Effector memory CD4-positive, alpha-beta T cell (primary cell): ENCODE measurements at places on chromosomes 4 and X.

DNA sequence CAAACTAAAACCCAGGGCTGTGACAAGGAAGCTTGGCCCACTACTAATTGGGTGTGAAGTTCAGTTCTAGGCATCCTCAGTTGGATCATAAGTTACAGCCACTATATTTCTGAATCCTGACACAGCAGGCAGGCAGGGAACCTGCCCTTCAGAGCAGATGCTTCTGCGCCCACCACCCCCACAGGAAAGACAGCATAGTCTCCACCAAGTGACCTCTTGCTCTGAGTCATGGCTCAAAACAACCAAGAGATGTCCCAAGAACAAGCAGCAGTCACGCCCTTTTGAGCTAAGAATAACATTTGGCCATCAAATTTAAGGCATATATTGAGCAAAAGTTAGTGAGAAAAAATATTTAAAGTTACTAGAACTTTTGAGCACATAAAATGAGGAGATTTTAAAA is 170.7 kb upstream of the SMARCAD1 start:
- DNase-seq, result no peak

- DNase-seq, result no peak
These were observed 52.9 kb upstream of the HPF1 start for GRCh38 chr4:169810325-169811323.

DNA sequence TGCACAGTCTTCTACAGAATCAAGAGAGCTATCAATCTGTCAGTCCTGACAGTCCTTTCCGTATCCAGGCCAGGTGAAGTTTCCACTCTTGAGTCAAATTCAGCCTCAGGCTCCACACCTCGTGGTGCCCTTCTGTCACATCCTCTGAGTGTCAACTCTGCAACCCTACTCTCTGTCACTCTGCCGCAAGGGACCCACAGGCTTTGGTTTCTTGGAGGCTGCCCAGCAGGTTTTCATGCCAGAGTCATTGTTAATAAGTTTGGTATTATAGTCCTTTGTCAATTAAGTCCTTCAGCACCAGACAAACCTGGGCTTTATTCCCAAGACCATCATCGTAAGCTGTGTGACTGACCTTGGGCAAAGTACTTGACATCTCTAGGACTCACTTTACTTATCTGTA is 83.4 kb upstream of the KLHL13 start:
- no peak for DNase-seq

- no peak for DNase-seq
These were observed 407.3 kb downstream of the PCDH18 start for GRCh38 chr4:137125011-137125410.

DNA sequence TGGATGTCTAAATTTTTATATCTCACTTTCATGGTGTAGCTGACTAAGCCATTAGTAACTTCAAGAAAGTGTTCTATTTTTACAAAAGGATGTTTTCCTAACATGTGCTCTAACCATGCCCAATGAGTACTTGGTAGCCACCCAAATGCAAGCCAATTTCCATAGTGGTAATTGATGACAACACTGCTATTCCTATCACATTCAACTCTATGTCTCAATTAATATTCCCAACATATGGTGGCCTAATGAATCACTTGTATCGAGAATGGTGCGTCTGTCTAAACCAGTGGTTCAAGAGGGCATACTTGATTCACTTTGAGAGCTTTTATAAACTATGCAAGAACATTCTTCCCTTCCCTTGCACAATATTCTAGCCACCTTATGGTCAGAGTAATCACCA is 112.9 kb upstream of the GPRIN3 start:
- no peak for DNase-seq

DNA sequence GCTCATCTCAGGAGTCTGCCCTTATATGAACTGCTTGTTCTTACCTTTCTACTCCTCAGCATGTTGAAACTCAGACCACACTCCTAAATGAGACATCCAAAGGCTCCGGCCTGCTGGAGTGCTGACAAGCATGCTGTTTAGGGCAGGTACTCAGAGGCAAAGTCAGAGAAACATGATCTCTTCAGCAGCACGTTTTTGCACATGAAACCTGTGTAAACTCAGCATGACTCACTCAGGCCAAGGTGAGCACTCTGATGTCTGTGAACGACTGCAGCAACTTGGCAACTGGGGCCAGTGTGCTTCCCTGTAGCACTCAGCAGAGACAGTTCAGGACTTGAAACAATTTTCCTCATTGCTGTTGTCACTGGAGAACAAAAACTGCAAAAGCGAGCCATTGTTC is 109.6 kb downstream of the PACRGL start:
- no peak for DNase-seq

GRCh38 chr4:165874072-165874790 is 1.2 kb downstream of the TLL1 start:
- DNase-seq, result no peak

GRCh38 chrX:50762578-50762977 is 51.4 kb downstream of the SHROOM4 start:
- no peak for DNase-seq

GRCh38 chr4:34258176-34258575 is 1986.1 kb downstream of the ARAP2 start:
- DNase-seq, result no peak
